ENCODE measurements at places on chromosomes 16 and 17.
A peak's percentile ranks its signal among the peaks of the same experiment; 100 is the strongest.

DNA sequence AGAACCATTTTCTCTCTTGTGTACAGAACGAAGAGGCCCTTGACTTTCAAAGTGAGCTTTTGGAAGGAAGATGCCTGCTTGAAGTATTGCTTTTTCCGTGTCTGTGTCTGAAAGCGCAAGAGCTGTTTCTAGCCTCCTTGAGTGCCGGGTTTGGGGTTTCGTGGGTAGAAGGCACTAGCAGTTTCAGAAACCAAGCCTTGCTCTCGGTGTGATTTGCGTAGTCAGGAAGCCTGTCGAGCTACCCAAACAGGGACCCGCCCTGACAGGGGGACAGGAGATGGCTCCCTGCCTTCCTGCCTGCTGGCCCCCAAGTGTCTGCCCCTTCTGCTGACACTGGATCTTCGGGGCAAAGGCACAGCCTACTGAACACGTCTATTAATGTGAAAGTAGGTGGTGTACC lies 322.0 kb downstream of the MAF start:
- no peak for DNase-seq

- no peak for DNase-seq
Measured at GRCh38 chr17:28704219-28704858, 7.3 kb downstream of the PROCA1 start.

DNA sequence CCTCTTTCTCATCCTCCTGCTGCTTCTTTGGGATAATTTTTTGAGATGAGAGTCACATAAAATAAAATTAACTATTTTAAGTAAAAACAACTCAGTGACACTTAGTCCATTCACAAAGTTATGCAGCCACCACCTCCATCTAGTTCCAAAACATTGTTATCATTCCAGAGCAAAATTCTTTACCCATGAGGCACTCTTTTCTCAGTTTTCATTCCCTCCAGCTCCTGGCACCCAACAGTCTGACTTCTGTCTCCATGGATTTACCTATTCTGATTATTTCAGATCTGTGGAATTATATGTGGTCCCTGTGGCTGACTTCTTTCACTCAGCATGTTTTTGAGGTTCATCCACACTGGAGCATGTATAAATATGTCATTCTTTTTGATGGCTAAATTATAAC lies 239.9 kb upstream of the DYNLRB2 start:
- no peak for DNase-seq

- peak; percentile 96 for DNase-seq
Measured at GRCh38 chr16:12803203-12804093, at the start of gene CPPED1. TSS of gene CPPED1 (minus strand) at chr16:12803887. CDS start at chr16:12803776, 111 bp downstream.

- no peak for DNase-seq
Measured at GRCh38 chr16:85430523-85431421, 182.3 kb upstream of the GSE1 start.

DNA sequence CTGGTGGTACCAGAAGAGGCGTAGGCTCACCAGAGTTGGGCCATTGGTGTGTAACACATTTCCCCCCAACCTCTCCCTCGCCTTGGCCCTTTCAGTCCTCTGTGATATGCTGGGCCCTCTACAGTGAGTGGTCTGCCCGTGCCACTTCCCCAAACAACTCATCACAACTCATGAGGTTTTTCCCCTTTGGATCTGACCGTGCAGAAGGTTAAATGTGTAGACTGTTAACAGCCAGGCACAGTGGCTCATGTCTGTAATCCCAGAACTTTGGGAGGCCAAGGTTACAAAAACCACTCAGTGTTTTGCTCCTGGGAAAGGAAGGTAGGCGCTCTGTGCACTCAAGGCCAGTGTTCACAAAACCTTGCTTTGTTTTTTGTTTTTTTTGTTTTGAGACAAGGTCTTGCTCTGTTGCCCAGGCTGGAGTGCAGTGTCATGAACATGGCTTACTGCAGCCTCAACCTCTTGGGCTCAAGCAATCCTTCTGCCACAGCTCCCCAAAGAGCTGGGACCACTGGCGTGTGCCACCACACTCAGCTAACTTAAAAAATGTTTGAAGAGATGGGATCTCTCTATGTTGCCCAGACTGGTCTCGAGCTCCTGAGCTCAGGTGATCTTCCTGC lies 11.3 kb upstream of the CYB5B start:
- DNase-seq, result no peak

GRCh38 chr17:82028966-82029365 lies 2.5 kb upstream of the RAC3 start:
- no peak for DNase-seq

GRCh38 chr16:47779201-47780016 lies 318.3 kb downstream of the PHKB start:
- DNase-seq, result peak; percentile 57

DNA sequence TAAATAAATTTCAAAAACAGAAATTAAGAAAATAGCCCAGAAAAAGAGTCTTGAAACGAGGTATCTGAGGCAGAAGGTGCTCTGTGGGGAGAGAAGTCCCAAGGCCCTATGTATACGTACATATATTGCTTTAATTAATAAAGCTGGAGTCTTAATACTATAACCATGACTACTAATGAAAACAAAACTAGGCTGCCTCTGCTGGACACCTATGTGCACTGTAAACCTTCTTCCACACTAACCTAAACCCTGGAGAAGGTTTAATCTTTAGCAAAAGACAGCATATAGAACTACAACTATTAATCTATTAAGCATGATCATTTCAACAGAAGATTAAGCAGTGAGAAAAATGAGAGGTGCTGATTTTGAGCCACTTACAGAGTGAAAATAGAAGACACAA lies 153.9 kb upstream of the C17orf78 start:
- DNase-seq, result no peak

- DNase-seq, result no peak
Measured at GRCh38 chr16:5024632-5025031, 9.1 kb downstream of the NAGPA start.

DNA sequence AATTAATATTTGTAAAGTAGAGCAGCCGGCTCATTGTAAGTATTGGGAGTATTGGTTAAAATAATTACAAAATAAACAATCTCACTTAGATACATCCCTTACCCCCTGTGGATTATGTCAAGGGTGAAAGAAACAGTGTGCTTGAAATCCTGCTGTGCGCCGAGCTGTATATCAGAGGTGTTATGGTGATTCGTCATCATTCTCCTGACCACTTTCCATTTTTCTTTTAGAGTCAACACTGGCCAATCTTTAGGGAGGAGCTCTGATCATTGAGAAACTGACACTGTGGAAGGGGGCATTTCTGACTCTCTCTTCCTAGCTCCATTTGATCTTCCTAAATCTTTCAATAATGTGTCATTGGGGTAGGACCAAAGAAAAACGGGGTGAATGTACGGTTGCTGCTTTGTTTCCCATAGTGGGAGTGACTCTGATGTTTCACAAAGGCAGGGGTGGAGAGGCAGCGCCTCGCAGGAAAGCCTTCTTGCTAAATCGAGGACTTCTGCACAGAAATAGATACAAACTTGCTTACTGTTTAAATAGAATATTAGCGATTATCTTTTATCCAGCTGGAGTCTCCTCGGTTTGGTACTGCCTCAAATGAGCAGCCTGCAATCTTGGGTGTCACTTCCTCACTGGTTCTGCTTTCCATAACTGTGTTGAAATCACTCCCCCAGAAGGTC lies 123.4 kb downstream of the PRKCB start:
- DNase-seq, result peak; percentile 5

DNA sequence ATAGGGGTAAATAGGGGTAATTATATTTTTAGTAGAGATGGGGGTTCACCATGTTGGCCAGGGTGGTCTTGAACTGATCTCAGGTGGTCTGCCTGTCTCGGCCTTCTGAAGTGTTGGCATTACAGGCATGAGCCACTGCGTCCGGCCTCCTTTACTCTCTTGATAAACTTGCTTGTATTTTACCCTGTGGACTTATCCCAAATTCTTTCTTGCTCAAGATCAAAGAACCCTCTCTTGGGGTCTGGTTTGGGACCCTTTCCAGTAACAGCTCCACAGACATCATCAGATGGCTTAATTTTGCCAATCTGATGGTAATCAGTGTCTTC lies 5.6 kb upstream of the C1QTNF1 start:
- DNase-seq, result peak; percentile 43

- no peak for DNase-seq
Measured at GRCh38 chr17:41145261-41145660, 4.4 kb downstream of the KRTAP4-5 start.

DNA sequence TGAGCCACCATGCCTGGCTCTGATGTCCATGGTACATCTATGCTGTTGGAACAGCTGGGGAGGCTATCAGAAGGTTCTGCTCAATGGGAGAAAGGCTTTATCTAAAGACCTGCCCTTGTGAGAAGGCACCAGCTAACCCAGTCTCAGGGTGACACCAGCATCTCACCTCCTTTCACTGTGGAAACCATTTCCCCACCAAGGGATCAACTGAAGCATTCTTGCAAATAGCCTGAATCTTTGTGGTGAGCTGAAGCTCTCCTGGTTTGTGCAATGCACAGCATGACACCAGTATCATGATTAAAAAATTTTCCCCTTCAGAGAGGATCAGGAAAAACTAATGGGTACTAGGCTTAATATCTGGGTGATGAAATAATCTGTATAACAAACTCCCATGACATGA lies 5.1 kb downstream of the CCL18 start:
- DNase-seq, result no peak

Measured in islet precursor cell (in vitro differentiated cells).